Fibroblast of skin of right quadriceps (primary cell): ENCODE measurements at places on chromosomes 2 and 18.

- DNase-seq: no peak
Measured at GRCh38 chr2:147057892-147058490, 786.8 kb upstream of the ACVR2A start.

- no peak for DNase-seq
Measured at GRCh38 chr2:177712462-177712861, 319.9 kb downstream of the AGPS start.

GRCh38 chr2:67835266-67835665 lies 227.5 kb downstream of the C1D start:
- DNase-seq: no peak

DNA sequence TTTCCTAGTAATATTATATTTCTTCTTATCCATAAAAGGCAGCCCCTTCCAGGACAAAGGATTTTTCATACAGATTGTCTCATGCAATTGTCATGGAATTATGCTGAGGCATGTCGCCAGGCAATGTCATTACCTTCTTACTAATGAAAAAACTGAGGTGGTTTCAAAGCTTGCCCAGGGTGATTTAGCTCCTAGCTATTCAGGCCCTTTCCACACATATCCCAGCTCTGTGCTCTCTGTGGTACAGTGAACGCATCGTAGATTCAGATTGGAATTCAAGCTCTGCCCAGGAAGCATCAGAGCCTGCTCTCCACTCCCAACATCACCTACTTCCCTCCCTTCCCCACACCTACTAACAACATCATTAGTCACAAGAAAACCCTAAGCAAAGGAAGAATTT lies 60.1 kb downstream of the ATP8B1 start:
- peak; percentile 89 for DNase-seq

- peak; percentile 24 for DNase-seq
Measured at GRCh38 chr2:4047961-4048891, 344.9 kb downstream of the DCDC2C start.

DNA sequence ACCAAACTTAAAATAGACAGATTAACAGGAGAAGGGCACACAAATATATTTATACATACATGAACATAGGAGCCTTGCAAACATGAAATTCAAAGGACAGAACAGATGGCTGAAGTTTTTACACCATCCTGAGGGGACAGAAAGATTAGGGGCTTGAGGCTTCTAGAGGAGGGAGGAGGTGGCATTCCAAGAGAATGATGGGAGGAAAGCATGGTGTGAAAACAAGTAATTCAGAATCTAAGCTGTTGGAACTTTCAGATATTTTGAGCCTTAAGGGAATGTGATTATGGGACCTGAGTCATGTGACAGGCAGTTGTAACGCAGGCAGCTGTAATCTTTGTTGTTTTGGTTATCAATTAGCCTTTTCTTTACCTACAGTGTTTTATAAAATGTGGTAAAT lies 225.2 kb upstream of the SPOPL start:
- DNase-seq: no peak

GRCh38 chr2:29601872-29602271 lies 319.5 kb downstream of the ALK start:
- DNase-seq: no peak

DNA sequence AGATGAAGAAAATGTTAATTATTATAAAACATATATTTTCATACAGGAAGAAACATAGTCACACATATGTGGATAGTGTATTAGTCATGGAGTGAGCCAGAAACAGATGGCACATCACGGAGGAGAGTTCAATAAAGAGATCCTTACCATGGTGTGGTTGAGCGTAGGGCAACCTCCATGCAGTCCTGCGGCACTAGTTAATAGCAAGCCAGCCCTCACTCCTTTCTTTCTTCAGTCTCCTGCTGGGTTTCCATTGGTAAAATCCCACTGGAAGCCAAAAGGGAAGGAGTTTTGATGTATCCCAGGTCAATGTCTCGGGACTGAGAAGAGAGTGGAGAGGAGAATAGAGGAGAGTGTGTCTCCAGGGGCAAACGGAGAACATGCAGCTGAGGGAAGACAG lies 328.1 kb downstream of the NR4A2 start:
- no peak for DNase-seq

DNA sequence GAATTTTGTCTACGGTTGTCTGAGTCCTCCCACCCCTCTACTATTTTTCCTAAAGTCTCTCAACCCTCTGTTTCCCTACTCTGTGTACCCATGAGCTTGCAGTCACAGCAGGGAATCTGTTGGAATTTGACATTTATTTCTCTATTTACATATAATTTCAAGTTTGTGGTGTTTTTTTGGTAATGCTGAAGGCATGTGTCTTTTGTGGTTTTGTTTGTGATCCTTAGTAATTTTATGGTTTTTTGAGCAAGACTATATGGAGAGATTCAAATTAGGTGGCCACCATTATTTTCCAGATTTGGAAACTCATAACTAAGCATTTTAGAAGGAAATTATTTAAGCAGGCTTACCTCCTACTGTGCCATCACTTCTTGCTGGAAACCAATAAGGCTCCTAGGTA lies 27.2 kb upstream of the FBLN7 start:
- DNase-seq: no peak

DNA sequence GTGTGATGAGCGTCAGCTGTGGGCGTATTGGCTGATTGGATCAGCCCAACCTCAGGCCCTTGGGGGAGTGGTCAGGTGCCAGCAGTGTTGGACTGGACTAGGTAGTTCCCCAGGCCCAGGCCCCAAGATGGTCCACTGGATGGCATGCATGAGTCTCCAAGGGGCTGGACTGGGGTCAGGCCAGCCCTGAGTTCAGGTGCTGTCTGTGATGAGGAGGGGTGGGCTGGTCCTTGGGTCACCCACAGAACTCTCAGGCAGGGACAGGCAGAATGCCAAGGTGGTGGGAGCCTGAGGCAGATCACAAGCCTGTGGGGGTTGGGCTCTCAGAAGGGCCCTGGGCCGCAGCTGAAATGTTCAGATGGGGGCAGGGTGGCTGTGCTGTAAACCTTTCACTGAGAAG lies 59.5 kb upstream of the THUMPD2 start:
- no peak for DNase-seq

DNA sequence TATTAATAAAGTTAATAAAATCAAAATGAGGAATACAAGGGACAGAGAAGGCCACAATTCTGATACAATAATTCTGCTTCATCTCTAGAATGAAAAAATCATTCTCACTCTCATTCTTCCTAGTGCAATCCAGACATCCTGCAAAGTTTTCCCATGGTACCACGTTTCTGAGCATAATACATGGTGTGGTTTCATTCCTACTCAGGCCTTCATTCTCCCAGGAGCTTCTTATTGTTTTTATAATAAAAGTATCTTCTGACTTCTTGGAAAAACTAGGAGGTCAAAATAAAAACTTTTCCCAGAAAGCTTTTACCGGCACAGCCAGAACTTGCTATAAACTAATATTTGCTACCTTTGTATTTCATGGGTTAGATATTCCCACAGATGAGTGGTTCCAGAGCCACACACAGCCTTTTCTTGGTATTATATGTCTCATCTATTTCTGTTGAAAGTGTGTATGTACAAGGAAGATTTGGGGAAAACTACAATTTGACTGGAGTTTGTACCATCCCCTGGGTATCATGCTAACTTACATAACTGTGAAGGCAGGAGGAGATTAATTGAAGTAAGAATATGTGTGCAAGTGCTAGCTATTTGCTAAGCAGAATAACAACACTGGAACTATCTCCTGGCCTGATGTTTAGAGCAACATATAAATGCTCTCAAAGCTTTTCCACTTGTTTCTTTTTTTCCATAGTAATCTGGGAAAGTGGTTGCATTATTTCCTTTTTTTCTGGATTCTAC lies 82.3 kb downstream of the NRXN1 start:
- DNase-seq: no peak

DNA sequence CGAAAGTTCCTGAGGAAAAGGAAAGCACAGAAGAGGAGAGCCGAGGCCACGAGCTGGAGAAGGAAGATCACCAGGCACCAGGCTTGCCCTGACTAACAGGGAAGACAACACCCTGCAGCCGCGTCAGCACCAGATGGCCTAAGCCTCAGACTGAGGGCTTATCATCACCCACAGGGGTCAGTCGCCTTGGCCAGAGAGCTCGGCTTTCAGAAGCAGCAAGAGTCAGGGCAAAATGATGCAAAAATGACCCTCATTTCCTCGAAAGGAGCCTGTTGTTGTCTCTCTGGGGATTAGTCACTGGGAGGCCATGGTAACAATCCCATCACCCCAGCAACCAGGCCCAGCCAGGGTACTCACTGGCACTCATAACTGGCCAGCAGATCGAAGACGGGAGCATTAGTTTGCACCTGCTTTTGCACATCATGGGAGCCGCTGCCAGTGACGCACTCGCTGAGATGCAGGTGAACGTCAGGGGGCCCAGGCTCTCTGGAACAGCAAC lies 42.7 kb upstream of the ZFP36L2 start:
- DNase-seq: peak; percentile 69

- peak; percentile 72 for DNase-seq
Measured at GRCh38 chr2:54899576-54900200, 150.6 kb downstream of the RTN4 start.

- peak; percentile 79 for DNase-seq
Measured at GRCh38 chr2:11710210-11710609, 36.2 kb upstream of the LPIN1 start.

DNA sequence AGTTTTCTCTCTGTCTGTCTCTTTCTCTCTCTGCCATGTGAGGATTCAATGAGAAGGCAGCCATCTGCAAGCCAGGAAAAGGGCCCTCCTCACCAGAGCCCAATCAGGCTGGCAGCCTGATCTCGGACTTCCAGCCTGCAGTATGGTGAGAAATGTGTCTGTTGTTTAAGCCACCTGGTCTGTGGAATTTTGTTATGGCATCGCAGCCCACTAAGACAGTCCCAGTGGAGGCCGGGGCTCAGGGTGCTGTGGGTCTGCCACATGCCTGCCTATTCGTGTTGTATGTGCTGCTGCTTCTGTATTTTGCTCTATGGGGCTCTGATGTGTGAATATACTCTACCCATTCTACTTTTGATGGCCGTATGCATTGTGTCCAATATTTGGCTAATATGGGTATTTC lies 139.0 kb upstream of the HS6ST1 start:
- DNase-seq: no peak

GRCh38 chr18:10417191-10417590 lies 37.2 kb upstream of the APCDD1 start:
- DNase-seq: no peak

- no peak for DNase-seq
Measured at GRCh38 chr2:175626796-175627195, 375.3 kb downstream of the LNPK start.

DNA sequence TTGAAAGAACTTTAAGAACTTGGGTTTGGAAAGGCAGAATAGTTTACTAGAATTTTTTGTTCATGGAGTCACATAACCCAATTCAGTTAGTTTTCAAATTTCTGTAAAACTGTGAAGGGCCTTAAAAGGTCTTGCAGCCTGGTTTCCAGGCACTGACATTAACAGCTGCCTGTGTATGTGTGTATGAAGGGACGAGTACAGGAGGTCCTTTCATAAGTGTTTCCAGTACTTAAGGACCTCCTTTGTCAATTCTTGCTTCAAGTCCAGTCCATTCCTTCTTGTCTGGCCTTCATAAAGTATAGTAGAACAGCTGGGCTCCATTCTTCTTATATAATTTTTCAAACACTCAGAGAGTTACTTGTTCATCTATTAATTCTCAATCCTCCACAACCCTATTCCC lies 136.5 kb downstream of the NR4A2 start:
- DNase-seq: no peak

GRCh38 chr2:65128297-65129190 lies 1.4 kb downstream of the RAB1A start:
- peak; percentile 25 for DNase-seq

GRCh38 chr2:215417400-215417951 lies 18.4 kb downstream of the FN1 start:
- DNase-seq: no peak

GRCh38 chr2:103823847-103824246 lies 1030.1 kb upstream of the POU3F3 start:
- DNase-seq: no peak

- DNase-seq: peak; percentile 70
Measured at GRCh38 chr18:40360558-40360957, 1594.5 kb upstream of the PIK3C3 start.

DNA sequence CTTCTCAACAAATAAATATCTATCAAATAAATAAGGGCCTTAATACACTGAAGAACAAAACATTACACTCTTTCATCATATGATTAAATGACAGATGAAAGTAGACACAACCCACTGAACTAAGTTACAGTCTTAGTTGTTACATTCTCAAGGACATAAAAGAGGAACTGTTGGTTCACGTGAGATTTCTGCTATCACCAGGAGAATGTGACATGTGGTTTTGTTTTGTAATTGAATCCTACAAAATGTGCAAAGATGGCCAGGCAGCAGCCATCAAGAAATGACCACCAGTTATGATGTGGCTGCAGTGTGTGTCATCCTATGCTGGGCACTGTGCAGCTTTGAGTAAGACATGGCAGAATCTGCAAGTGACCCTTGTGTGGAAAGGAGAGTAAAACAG lies 310.6 kb upstream of the PIK3C3 start:
- no peak for DNase-seq

- peak; percentile 98 for DNase-seq
Measured at GRCh38 chr18:23225503-23225902, 90.2 kb downstream of the CABLES1 start.

DNA sequence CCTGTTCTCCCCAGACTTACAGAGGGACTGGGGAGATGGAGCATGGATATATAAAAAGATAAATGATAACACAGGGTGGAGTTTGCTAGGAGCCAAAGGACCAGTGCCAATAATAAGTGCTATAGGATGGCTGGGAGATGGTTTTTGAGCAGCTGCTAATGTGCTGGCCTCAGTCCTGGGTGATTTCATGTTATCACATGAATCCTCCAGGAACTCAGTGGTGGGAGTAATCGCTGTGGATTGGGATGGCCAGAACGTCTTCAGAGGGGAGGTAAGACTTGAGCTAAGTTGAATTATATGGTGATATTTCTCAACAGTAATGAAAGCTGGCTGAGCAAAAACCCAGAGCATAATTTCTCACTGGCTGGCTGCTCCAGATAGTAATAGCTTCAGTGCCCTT lies 441.4 kb downstream of the SLC4A3 start:
- no peak for DNase-seq

- DNase-seq: no peak
Measured at GRCh38 chr2:1937480-1937879, 193.2 kb upstream of the PXDN start.

- DNase-seq: no peak
Measured at GRCh38 chr2:86765310-86765695, 25.4 kb downstream of the CD8A start.
